Right cardiac atrium (tissue), 5 donors: ENCODE measurements at places on chromosomes 5 and 9. TPM values are rescaled to one million over a fixed set of nuclear protein-coding genes. Genes with fewer than 3 reads are reported as not detected.
A peak's percentile ranks its signal among the peaks of the same experiment; 100 is the strongest.

DNA sequence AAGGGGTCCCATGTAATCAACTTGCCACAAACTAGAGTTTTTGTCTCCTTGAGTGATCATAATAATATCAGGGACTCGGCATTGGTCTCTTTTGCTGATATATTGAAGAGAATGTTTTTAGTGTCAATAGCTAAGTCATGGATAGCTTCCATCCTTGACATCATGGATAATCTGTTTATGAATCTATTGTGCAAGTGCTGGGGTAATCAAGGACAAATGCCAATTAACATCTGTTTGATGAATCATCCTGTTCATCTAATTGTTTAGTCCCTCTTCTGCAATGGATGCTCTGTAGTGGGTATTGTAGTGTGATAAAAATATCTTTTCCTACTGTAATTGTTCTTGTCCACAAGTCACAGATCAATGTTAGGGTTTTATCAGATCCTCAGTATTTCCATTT is 607.5 kb upstream of the SEMA6A start:
- DNase-seq, result no peak

- DNase-seq, result no peak
Observed at GRCh38 chr5:174204535-174205313, 159.2 kb downstream of the NSG2 start.

DNA sequence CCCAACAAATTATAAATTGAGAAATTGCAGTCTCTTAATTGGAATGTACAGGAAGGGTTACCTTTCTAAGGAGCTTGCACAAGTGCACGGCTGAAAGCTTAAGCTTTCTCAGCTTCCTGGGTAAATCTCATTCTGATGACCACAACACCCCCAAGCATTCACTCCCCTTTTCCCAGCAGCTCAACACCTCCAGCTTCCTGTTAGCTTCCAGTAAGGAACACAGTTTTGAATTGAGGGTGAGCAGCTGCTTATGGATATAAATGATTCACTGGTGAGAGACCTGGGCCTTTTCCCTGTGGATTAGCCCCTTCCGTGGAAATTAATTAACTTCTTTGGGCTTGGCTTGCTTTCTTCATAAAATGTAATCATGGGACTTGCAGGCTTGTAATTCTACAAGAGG is 101.2 kb downstream of the SLC28A3 start:
- DNase-seq, result no peak

GRCh38 chr5:177554474-177555111 is at the start of gene FAM193B:
Gene FAM193B (minus strand): TSS chr5:177554563. CDS start chr5:177554458, 105 bp downstream.
- peak; percentile 97 for DNase-seq

DNA sequence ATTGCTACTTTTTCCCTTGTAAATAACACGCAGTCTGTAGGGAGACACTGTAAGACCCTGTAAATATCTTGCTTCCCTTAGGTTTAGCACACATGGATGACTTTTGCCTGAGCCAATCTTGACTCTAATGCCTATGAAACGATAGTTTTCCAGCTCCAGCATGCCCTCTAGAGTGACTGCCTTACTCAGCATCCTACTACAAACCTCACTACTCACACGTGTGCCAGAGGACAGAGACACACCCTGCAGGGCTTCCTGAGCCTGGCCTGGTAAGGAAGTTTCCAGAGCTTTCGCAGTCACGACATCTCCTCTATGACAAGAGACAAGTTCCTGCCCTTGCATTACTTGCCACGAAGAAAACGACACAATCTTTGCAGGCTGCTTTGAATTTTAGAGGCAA is 138.1 kb downstream of the ATPSCKMT start:
- DNase-seq, result no peak

GRCh38 chr5:133328800-133329199 is 277.0 kb downstream of the HSPA4 start:
- no peak for DNase-seq

The PHYHD1 gene
- 30.4 TPM for total RNA-seq

The ARID3C gene
- total RNA-seq, result not detected
